DMS153 (cell line): ENCODE measurements at places on chromosomes 13 and 19.

GRCh38 chr19:28727480-28728159, 485.3 kb downstream of the UQCRFS1 start:
- DNase-seq: no peak

DNA sequence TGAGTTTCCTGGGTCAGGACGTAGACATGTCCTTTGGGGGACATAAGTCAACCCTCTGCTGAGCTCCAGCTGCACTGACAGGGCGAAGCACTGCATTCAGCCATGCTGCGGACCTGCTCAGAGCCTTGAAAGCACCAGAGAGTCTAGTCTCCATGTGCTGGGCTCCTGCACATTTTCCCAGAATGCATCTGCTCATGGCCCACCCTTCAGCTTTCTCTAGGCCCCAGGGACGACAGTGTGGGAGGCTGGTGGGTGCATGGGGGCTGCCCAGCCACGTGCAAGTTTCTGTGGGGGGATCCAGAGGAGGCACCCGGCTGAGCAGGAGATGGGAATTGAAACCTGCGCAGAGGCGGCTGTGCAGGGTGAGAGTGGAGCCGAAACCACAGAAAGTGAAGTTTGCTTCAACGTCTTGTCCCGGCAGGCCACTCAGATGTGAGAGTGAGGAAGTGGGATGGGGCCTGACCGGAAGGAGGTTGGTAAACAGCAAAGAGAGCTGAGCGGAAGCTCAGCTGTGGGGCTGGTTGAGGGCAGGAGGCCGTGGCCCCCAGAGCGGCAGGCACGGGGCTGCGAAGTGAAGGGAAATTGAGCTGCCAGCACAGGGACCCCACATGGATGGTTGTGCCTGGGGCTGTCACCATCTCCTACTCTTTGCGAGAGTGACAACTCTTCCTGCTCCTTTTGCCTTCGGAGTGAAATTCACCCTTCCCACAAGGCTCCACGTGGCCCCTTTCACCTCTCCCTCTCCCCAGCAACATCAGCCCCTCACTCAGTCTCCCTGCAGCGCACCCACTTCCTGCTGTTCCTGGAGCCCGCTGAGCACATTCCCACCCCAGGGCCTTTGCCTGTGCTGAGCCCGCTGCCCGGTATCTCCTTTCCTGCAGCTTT, 11.8 kb downstream of the PGLS start:
- no peak for DNase-seq

DNA sequence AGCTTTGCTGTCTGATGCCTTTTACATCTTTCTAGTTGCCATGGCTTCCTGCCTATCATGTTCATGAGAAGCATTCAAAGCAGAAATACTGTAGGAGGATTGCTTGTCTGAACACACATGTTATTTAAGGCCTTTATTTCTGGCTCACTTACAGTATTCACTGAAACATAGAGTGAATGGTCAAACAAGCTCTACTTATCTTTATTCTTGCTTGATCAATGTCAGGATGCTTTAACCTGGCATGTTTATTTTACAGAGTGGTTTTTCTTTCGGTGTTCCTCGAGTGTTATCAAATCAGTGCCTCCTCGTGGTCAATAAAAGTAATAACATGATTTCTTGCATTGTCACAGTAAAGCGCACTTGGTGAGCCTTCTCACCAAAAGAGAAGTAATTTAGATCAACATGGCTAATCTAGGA, 73.5 kb upstream of the PCDH17 start:
- no peak for DNase-seq

GRCh38 chr19:33737681-33738371, 58.8 kb upstream of the KCTD15 start:
- DNase-seq: no peak

DNA sequence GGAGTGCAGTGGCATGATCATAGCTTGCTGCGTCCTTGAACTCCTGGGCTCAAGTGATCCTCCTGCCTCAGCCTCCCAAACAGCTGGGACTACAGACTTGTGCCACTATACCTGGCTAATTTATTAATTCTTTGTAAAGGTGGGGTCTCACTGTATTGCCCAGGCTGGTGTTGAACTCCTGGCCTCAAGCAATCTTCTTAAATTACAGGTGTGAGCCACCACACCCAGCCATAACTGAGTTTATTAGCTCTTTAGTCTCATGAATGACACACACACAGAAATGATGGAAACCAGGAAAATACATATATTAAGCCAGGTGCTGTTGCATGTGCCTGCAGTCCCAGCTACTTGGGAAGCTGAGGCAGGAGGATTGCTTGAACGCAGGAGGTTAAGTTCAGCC, 33.1 kb upstream of the LMO7 start:
- DNase-seq: no peak

DNA sequence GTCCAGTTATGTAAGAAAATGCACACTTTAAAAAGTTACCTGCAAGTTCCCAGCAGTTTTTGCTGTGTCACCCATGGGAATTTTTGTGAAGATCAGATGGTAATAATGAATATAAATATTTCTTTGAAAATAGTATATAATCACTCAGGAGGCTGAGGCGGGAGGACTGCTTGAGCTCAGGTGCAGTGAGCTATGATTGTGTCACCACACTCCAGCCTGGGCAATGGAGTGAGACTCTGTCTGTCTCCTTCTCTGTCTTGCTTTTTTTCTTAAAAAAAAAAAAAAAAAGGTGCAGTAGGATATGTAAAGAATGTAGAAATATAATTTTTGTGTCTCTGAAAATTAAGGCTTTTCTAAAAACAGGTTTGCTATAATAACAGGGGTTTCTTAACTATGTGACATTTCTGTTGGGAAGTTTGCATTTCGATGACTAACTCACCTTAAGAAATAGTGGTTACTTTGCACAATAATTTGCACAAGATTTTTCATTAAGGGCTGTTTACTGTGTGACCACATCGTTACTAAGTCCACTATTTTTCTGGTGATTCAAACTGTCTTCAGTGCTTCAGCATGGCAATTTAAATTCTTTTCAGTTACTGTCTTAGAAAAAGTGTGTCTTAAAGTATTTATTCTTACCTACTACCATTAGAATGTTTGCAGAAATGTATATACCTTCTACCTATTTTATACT, 37.3 kb downstream of the DNAJC3 start:
- DNase-seq: no peak

- no peak for DNase-seq
Measured at GRCh38 chr13:112757759-112758086, 67.9 kb downstream of the ATP11A start.

DNA sequence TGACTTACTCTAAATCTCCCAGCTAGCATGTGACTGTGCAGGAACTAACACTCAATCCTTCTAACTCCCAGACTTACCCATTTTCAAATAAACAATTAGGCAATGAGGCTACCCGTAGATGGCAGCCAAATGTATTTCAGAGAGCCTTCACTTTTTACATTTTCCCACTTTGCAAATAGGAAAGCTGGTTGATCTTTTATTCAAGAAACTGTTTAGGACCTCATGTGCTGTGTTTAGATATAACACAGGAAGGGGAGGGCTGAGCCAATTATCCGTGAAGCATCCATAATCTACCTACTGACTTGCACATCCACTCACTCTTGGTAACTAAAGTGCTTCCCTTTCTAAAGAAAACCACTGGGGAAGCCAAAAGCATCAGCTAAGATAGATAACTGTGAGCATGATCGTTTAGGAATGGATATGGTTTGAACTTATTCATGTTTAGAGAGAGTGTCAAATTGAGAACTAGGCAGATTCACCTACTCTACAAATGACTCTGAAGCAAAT, 33.4 kb downstream of the MBNL2 start:
- DNase-seq: no peak

GRCh38 chr19:14992780-14993179, 13.1 kb upstream of the SLC1A6 start:
- DNase-seq: no peak

DNA sequence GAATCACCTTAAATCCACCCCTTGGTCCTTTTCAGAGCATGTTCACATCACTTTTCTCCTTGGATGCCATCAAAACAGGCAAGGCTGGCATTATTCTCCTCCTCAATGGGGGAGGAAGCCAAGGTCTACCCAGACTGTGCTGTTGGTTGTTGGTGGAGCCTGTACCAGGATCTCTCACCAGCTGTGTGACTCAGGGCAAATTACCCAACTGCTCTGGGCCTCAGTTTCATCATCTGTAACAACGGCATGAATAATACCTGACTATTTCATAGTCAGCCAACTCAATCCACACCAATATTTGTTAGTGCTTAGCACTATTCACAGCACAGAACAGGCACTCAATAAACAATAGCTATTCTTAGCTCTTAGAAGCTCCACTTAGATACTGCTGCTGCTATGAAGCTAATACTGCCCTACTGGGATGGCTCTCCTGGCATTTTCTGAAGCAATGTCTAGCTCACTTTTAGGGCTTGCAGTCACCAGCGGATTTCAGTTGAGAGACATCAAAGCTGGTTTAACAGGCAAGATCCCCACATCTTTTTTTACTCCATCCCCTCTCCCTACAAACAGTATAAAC, 116.9 kb downstream of the CCNA1 start:
- no peak for DNase-seq

DNA sequence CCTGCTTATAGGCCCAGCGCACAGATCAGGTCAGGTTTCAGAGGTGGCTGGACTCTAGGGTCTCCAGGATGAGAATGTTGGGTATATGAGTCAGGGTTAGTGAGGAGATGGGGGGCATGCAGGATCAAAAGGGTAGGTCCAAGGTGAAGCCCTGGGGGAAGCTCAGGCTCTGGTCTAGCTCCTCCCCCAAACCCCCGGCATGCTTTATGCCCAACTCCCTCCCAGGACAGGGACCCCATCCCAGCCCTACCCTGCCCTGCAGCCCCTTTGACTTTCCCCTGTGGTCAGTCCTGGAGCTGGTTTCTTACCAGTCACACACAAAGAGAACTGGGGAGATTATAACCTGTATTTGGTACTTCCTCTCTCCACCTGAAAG, 9.8 kb upstream of the CEACAM18 start:
- no peak for DNase-seq

GRCh38 chr19:45981350-45981749, 7.7 kb upstream of the NOVA2 start:
- DNase-seq: no peak

DNA sequence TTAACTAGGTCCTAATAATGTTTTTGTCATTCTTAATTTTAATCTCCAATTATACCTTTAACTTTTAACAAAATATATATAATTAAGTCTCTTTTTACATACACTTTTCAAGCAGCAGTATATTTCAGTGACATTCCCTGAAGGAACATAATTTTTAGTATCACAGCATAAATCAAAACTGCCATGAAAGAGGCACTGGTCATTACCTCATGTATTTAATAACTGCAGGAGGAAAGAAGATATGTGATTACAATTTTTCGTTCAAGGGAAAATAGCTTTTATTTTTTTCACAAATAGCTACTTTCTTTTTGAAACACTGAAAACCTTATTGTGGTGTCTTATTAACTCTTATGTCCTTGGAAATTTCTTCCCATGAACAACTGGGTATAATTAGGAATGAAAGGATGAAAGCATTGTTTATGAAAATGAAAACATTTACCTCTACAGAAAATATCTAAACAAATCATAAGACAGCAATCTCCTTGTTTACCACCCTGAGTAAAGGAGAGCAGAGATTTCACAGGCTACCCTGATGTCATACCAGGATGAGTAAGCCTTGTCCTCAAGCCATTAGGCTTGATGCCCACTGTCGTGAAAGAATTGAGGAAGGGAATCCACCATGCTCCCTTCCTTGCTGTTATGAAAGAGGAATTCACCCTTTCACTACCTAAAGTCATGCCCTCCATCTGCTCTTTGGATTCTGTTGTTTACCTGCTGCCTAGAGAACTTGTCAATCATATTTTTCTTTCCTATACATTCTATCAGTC, 877.2 kb upstream of the PCDH20 start:
- no peak for DNase-seq

DNA sequence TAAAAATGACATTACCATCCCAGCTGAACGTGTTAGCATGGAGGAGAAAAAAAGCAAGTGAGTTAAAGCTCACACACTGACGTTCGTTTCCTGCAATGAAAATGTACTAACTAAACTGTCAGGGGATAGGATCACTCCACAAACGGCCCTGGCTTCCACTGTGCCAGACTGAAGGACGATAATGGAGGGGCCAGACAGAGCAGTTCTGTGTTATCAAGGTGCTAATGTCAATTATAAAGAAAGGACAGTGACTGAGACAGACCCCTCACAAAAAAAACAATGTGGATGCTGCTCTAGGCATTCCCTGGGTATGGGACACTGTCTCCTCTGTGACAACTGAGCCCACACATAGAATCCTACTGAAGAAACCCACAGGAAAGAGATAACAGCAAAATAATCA, 43.7 kb upstream of the SLC15A1 start:
- DNase-seq: no peak

DNA sequence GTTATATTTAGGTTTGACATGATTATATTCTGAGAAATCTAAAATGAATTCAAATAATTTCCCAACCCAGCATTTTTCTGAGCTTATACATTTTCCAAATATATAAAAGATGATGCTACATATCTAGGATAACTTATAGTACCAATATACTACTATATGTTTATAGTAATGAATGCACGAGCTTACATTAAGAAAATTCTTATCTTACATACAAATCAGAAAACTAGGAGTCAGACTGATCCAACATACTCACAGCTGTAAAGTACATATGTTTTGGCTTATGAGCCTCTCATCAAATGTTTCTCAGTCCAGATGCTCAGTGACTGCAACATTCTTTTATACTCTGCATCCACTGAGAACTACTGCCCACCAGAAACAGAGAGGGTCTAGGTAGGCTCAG, 491.3 kb upstream of the KLF12 start:
- no peak for DNase-seq

GRCh38 chr13:43021926-43022670, 1.3 kb upstream of the DNAJC15 start:
- DNase-seq: no peak

DNA sequence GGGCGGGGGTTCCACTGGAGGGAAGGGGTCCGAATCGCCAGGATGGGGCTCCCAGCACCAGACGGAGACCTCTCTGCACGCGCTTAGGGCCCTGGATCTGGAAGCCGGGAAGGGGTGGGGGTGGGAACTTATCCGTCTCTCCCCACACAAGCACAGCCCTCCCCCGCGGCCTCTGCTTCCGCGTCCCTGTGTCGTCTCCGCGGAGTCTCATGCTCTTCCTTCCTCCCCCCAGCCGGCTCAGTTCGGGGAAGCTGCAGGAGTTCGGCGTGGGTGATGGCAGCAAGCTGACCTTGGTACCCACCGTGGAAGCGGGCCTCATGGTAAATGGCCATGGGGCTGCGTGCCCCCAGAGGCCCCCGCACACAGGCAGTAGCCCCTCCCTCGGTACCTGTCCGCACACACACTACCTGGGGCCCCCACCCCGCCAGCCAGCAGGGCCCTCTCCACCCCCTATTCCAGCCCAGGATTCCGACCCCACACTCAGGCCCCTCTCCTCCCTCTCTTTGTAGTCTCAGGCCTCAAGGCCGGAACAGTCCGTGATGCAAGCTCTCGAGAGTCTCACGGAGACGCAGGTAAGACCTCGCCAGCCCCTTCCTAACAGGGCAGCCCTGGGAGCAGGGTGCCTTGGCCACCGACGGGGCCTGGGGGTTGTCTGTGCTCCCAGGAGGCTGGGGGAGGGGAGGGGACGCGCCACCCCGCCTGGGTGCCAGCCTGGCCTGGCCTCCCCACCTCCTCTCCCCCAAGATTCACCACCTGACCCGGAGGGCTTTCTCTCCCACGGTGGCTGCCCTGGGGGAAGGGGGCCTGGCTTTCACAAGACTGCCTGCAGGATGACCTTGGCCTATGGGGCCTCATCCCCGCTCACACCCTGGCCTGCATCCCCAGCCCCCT, 3.2 kb downstream of the MIDN start:
- DNase-seq: no peak

GRCh38 chr13:80235967-80236302, 105.0 kb downstream of the SPRY2 start:
- peak; percentile 86 for DNase-seq

GRCh38 chr13:102441085-102441484, 39.2 kb upstream of the FGF14 start:
- no peak for DNase-seq

GRCh38 chr13:91245288-91245687, 102.2 kb upstream of the MIR17HG start:
- no peak for DNase-seq
